HTR-8/SVneo (cell line): ENCODE measurements at places on chromosomes 2 and 18.

DNA sequence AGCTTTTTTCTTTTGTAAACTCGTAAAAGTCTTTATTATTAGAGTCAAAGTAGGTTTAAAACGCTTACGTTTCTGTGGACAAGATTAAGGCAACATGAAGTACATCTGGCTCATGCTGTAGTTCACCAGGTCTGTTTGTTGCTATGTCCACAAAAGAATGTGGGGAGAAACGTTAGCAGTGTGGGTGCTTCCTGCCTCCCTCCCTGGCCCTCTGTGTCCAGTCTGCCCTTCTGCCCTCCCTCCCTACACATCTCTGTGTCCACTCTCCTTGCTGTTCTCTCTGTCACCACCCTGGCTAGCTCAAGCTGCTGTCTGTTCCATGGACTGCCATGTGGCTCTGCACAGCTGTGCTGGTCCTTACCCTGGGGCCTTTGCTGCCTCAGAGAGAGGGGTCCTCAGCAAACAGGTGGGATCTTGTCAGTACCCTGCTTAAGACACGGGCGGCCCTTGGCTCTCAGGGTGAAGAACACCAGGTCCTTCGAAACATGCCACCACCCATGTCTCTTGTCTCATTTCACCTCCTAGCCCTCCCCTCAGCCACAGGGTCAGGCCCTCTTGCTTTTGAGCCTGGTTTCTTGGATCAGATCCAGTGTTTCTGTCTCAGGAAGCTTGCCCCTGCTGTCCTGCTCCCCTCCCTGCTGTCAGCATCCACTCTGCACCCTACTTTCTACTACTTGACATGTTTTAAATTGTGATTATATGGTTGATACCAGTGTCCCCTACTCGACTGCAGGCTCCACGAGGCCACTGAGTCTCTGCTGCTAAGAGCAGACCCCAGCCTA, 79.2 kb downstream of the LIMS1 start:
- DNase-seq = no peak

DNA sequence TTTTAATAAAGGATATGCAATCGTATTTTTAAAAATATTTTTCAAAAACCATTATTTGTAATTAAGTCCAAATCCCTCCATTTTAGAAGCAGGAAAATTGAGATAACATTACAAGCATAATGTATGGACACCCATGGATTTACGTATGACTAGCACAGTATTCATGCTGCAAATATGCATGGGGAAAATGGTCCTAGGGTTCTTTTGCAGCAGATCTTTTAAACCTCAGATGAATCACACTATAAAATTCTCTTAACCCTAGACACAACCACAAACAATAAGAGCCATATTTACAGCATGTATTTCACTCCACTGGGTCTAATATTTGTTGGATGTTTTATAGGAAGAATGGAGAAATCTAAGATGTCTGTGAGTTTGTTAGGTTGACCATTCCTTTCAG, 453.4 kb downstream of the TGIF1 start:
- DNase-seq = peak; percentile 24

GRCh38 chr2:23604731-23605130, 219.8 kb downstream of the KLHL29 start:
- DNase-seq = no peak

GRCh38 chr2:8412082-8412481, 269.8 kb upstream of the ID2 start:
- DNase-seq = no peak

DNA sequence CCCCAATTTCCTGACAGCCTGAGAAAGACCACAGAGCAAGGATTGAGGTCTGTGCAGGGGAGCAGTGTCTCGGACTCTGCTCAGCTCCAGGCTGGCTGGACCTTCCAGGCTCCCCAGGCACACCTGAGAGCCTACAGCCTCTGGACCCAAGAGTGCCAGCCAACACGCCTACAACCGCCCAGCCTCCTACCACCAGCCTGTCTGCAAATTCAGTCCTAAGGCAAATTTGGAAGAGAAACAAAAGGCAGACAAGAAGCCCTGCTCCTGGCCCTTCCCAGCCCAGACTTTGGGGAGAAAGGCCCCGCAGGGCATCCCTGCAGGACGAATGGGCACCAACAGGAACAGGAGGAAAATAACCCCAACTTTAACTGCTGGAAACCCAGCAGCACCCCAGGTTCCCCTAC, 1.9 kb downstream of the HS6ST1 start:
- no peak for DNase-seq

DNA sequence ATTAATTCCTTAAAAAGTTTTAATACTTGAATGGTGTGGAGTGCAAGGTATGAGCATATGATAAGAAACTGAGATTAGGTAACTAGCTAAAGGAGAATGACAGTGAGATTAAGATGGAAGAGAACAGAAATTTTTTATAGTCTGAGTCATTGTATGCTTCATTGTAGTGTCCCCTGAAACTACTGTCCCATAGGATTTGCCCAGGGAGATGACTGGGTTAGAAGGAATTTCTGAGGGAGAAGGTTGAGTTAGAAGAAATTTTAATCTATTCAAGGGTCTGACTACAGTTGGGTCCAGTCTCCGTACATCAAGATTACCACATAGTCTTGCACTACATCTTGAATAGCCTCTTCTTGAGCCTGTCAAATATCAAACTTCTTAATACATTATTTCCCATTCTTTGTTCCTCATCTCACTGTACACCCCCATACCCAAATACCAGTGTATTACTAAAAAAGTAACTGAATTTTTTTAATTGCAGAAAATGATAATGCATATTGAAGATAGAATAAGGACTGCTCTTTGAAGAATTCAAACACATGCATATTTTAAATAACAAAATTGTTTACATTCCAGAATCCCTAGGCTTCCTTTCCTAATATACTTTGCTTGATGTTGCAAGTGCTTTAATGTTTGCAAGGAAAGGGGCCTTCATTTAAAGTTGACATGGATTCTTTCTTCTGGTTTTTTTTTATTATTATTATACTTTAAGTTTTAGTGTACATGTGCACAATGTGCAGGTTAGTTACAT, 314.3 kb upstream of the COL3A1 start:
- DNase-seq = peak; percentile 51

- no peak for DNase-seq
Measured at GRCh38 chr2:71720596-71721361, 267.4 kb downstream of the DYSF start.

DNA sequence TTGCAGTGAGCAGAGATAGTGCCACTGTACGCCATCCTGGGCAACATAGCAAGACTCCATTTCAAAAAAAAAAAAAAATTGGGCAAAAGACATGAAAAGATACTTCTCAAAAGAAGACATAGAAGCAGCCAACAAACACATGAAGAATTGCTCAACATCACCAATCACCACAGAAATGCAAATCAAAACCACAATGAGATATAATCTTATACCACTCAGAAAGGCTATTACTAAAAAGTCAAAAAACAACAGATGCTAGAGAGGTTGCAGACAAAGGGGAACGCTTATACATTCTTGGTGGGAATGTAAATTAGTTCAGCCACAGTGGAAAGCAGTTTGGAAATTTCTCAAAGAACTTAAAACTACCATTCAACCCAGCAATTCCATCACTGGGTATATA, 43.1 kb upstream of the CHAC2 start:
- DNase-seq = no peak

DNA sequence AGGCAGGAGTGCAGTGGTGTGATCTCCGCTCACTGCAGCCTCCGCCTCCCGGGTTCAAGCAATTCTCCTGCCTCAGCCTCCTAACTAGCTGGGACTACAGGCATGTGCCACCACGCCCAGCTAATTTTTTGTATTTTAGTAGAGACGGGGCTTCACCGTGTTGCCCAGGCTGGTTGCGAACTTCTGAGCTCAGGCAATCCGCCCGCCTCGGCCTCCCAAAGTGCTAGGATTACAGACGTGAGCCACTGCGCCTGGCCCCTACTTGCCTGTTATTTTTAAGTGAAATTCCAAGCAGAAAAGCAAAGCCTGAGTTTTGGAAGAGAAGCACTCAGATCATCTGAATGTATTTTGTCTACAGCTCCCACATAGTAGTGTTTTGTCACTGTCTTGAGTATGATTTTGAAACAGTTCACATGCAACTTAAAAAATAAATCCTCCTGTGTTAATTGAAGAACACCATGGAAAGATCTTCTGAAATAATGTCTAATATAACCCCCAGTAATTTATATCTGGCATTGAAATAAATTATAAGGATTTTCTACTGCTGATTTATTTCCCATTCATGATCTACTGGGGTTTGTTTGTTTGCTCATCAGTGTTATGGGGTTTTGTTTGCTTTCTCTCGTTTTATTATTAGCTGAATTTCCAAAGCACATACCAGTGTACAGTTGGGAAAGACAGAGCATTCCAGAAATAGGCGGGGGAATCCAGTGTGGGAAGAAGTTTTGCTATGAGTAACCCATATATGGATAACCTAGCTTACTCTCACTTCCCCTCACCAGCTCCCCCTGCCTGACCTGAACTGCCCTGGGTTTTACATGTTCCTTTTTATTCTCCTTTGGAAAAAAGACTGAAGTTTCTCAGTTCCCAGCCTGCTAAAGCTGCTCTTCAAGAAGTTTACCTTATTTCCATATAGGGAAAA, 80.1 kb upstream of the MAP3K20 start:
- peak; percentile 63 for DNase-seq

DNA sequence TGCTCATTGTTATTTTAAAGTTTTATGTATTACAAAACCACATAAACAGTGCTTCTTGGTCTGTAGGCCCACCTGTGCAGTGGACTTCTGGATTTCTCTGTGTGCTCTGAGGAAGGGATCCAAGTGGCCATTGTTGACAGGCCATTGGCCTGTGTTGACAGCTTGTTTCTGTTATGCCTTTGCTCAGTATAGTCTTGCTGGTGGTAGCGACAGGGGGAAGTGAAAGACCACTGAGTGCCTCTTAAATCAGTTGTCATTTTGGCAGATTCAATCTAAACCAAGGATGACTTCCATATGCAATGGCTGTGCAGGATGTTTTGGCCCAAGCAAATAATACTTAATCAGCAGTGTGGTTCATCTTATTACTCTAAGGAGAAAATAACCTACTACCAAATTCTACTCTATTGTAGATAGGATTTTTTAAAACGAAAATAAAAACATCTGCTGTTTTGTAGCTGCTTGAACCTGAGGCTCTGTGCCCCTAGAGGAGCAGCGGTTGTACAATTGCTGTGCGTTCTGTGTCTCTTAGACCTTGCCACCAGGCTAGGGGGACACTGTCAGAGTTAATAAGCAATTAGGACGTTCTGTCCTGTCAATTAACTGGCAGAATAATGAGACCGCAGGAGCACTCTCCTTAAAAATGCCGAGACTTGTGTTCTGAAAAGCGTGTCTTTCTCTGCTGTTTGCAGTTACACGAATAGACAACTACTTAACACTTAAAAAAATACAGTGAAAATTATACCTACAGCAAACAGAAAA, 108.2 kb downstream of the RHBDD1 start:
- DNase-seq = no peak

GRCh38 chr2:168956392-168956791, 55.3 kb downstream of the G6PC2 start:
- no peak for DNase-seq
